Activated CD4-positive, alpha-beta T cell treated with anti-CD3 and anti-CD28 coated beads for 24 hours (primary cell): ENCODE measurements at places on chromosomes 1 and 21.

DNA sequence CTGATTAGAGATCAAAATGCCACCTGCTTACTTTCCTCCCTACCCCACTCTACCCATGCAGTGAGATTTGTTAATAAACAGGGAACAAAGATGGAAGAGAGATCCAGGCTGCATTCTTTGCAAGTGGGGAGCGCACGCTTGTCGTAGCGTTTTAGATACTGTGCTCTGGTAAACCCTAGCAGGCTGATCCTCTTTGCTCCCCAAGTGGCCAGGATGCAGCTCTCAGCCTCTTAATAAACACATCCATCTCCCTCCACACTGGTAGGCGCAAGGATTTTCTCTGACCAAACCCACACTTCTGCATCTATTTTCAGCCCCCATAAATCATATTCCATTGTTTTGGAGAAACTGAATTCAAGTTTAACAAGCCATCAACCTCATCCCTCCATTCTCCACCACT is 2.9 kb downstream of the PGBD5 start:
- DNase-seq: no peak

- DNase-seq: no peak
These were observed 11.9 kb downstream of the CEP350 start for GRCh38 chr1:179966551-179966950.

- DNase-seq: no peak
These were observed 46.1 kb upstream of the SLC30A1 start for GRCh38 chr1:211625040-211625439.

- DNase-seq: no peak
These were observed 65.6 kb downstream of the ST3GAL3 start for GRCh38 chr1:43772978-43773377.

DNA sequence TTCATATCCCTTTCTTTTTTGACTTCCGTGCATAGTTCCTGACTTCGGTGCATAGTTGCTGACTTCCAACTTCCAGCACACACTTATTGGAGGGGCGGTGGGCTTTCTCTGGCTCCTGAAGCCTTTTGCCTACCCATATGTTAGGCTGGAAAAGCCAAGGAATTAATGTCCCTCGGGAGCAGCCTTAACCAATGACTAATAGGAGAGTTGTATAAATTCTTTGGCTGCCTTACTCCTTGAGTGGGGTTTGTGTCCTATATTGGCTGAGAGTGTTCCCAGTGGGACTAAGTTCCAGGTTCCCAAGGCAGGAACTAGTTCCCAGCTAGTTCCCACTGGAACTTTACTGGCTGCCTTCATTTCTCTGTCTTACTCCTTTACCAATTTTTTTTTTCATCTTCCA is 105.7 kb downstream of the ZNF326 start:
- no peak for DNase-seq

DNA sequence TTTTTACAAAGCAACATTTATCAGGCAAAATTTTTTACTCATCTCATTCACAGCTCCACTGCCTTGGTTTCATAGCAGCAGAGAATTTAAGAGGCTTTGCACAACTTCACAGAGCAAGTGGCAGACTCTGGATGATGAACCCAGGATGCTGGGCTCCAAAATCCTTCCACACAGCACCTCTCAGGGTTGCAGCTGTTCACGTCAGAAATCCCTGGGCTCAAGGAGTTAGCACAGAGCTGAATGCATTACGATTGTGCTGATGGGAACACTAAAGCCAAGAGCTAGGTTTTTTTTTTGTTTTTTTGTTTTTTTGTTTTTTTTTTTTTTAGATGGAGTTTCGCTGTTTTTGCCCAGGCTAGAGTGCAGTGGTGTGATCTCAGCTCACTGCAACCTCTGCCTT is 2.4 kb upstream of the HTR6 start:
- DNase-seq: no peak

DNA sequence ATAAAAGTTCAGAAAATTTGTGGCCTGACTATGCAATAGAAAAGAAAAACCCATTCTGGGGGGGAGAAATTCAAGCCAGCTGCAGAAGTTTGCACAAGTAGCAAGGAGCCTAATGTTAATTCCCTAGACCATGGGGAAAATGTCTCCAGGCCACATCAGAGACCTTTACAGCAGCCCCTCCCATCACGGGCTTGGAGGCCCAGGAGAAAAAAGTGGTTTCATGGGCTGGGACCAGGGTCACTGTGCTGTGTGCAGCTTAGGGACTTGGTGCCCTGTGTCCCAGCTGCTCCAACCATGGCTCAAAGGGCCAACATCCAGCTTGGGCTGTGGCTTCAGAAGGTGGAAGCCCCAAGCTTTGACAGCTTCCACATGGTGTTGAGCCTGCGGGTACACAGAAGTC is 42.0 kb downstream of the IL23R start:
- DNase-seq: no peak

- no peak for DNase-seq
These were observed 175.6 kb upstream of the HP1BP3 start for GRCh38 chr1:20962576-20963258.

- no peak for DNase-seq
These were observed 179.1 kb downstream of the DUSP10 start for GRCh38 chr1:221562542-221563475.

DNA sequence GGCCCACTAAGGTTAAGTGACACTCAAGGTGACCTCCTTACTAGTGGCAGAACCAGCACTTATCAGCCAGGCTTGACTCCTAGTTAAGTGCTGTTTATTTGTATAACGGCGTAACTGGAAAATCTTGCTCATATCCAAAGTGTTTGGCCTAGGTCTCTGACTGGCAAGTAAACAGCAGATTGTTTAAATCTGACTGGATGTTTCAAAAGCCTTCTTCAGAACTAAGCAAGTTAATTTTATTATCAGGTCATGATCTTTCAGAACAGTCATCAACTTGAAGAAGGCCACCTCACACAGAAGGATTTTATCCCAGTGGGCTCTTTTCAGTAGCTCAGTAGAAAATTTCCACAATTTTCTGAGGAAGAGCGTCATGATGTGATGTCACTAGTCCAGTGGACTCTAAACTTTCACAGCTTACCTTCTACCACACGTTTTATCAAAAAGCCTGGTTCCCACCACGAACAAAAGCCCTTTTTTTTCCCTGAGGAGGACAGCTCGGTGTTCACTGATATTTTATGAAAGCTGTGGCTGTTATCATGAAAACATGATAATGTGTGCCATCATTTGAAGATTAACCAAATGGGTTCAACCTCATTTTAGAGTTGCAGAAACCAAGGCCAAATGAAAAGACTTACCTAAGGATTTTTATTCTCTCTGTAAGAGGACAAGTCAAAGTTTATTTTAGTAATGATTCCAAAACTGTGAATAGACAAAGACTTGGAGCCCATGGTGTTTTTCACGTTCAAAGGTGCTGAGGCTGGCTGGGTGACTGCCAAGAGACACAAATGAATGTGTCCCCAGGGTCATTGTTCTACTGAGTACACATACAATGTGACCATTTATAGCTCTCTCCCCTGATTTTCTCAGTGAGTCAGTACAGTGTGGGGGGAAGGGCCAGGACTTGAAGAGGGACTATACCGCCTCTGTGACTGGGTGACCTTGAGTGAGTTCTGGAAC is 9.1 kb downstream of the SGIP1 start:
- no peak for DNase-seq

GRCh38 chr1:21492356-21492625 is 16.9 kb upstream of the ALPL start:
- no peak for DNase-seq

- DNase-seq: no peak
These were observed 57.6 kb downstream of the KCNK2 start for GRCh38 chr1:215140135-215140534.

DNA sequence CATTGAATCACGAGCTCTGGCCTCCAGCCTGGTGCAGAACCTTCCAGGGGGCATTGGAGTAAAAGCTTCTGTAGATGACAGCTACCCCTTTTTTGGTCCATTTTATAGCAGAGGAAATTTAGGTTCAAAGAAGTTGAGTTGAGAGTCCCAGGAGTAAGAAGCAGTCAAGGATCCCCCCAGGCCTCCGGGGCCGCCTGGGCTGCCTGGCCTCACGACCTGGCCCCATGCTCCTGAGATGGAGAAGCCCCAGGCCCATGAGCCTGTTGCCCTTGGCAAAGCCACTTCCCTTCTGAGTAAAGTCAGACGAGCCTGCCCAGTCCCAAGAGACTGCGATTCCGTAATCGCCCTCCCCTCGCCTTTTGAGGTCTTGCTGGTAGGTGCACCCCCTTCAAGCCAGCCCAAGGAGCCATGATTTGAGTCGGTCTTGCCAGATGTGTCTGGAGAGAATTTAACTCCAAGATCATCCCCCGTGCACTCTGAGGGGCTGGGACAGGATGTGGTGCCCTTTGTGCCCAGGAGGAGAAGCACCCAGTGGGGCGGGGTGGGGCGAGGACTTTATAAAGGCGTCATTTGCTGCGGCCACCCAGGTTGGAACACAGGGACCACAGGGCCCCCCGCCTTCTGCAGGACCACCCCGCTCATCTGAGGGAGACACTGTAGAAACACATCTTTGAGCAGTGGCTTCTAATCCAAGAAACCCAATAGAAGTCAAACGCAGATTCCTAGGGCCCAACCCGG is 30.1 kb downstream of the PDE9A start:
- DNase-seq: no peak

DNA sequence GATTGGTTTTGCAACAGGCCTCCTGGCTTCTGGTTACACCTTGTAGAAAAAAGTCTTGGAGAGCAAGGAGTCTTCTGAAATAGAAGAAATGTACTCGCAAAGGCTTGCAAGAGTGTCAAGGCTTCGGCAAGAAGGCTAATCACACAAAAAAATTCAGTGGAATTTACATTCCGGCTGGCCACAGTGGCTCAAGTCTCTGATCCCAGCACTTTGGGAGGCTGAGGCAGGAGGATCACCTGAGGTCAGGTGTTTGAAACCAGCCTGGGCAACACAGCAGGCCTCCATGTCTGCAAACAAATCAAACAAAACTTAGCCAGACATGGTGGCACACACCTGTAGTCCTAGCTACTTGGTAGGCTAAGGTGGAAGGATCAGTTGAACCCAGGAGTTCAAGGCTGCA is 7.7 kb upstream of the DOP1B start:
- DNase-seq: no peak

GRCh38 chr1:39701049-39701439 is 9.8 kb upstream of the HPCAL4 start:
- DNase-seq: no peak

- DNase-seq: no peak
These were observed 18.5 kb upstream of the SAMD11 start for GRCh38 chr1:905071-905749.

DNA sequence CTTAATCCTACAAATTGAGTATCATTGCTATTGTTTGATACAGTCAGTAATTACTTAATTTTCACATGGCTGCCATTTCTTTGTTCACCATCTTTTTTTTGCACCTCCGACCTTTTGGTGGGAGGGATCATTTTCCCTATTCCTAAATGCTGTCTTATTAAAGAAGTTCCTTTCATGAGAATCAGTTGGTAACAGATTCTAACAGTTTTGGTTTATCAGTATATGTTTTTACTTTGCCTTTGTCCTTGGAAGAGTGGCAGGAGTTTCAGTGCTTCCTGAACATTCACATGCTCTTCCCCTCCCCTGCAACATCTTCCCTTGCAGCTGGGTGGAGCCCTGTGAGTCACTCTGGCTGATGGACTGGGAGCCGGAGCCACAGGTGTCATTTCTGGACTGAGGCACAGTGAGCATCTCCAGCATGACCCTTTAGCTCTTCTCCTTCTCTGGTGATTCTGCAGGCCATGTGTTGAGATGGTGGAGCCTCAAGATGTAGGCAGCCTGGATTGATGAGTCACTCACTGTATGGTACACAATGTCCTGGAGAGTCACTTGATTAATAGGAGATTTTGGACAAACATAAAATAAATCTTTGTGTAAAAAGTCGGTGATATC is 217.7 kb downstream of the URB2 start:
- no peak for DNase-seq

DNA sequence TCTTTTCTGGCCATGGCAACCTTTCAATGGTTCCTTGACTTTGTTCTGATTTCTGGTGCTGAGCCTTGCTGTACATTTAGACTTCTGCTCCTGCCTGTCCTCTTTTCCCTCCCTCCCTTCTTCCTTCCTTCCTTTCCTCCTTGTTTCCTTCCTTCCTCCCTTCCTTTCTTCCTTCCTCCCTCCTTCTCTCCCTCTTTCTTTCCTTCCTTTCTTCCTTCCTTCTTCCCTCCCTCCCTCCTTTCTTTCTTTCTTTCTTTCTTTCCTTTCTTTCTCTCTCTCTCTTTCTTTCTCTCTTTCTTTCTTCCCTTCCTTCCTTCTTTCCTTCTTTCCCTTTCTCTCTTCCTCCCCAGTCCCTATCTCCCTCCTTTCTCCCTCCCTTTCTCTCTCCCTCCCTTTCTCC is 10.4 kb upstream of the IGSF21 start:
- no peak for DNase-seq

- DNase-seq: no peak
These were observed 572.1 kb downstream of the DPYD start for GRCh38 chr1:97348599-97349265.

GRCh38 chr1:231053493-231054162 is 13.6 kb upstream of the FAM89A start:
- no peak for DNase-seq

DNA sequence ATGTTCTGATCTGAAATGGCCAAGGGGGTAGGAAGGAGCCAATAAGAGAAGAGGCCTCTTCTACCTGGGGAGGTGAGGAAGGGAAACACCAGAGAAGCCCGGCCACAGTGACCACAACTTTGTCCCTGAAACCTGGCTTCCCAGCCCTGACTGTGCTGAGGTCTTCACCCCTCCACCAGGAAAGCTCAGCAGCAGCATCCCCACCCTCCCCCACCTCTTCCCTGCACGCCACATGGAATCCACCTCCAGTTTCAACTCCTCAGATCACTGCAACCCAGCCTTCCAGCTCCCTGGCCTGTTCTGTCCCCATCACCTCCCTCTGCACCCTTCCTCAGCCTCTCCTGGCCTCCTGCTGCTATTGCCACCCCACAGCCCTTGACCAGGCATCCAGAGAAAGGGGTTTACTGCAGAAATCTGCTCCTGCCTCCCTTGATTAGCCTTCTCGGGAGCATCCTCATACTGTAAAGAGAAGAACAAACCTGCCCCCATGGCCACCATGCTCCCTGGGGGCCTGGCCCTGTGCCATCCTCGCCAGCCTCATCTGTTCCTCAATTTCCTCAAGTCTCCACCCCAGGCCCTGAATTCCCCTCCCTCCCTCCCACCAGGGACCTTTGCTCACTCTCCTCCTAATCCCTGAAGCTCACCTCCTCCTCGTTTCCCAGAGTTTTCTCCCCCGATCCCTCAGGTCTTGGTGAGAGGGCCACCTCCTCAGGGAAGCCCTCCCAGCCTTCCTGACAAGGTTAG is 450.9 kb downstream of the MATN1 start:
- no peak for DNase-seq

DNA sequence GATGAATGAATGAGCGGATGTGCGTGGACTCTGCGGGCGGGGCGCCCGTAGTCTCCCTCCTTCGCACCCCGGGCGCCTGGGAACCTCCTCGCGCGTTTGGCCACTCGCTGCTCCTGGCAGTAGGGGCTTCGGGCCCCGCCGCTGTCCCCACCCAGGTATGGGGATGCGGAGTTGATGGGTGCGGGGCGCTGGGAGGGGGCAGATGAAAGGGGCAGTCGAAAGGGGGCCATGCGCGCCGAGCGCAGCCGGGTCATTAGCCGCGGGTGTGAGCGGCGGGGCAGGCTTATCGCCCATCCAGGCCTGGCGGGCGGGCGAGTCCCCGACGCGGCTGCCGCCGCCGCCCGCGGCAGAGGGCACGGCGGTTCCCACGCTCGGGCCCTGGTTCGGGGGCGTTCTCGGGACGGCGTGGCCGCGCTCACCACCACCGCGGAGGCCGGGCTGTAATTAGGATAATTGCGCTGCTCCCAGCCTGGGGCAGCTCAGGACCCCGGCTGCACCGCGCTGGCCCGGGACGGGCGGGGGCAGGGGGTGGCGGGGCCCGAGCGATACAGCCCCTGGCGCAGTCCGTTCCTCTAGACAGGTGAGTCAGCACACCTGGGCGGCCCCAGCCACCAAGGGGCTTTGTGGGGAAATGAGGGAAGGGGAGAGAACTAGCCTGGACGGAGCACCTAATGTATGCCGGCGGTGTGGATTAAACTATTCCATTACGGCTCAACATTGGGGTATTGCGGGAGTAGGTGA is 22.1 kb upstream of the CITED4 start:
- no peak for DNase-seq
